B cell (primary cell): ENCODE measurements at places on chromosomes 4 and X. TPM values are rescaled to one million over a fixed set of nuclear protein-coding genes. Genes with fewer than 3 reads are reported as not detected.

Gene TLR2
- 5.0 and 5.4 TPM in 2 replicates for total RNA-seq

Gene RNF212
- 3.8 and 5.9 TPM in 2 replicates for total RNA-seq

Gene PRR32
- not detected in 2 replicates for total RNA-seq

Gene FAM90A26
- total RNA-seq: not detected in 2 replicates

Gene PRRG1
- total RNA-seq: not detected in 2 replicates

Gene ATP11C
- total RNA-seq: 27.8 and 29.2 TPM in 2 replicates

Gene PHEX
- total RNA-seq: 0.15 and 0.56 TPM in 2 replicates

Gene RGN
- 0.25 and 0.39 TPM in 2 replicates for total RNA-seq

Gene ZMAT1
- total RNA-seq: 38.4 and 43.6 TPM in 2 replicates

Gene MAGEE2
- total RNA-seq: not detected in 2 replicates

Gene TLR3
- 0.10 TPM in 1 of 2 replicates, not detected in the other for total RNA-seq

Gene PWWP3B
- not detected in 2 replicates for total RNA-seq

Gene CFAP47
- total RNA-seq: not detected in 2 replicates

Gene ASB5
- not detected in 2 replicates for total RNA-seq

GRCh38 chrX:101219864-101220346 lies 319 bp downstream of the DRP2 start:
- no peak for DNase-seq
- H3K4me1 ChIP-seq: no peaks in the 10 kb centered on the region
- H3K36me3 ChIP-seq: no peaks in the 10 kb centered on the region

- no peaks in the 10 kb centered on the region for H3K4me1 ChIP-seq
- H3K27ac ChIP-seq: no peak overlapping the region
- no peaks in the 10 kb centered on the region for H3K36me3 ChIP-seq
- H3K4me3 ChIP-seq: no peak overlapping the region
Observed at GRCh38 chr4:47075262-47075661, 43.9 kb downstream of the GABRB1 start.

DNA sequence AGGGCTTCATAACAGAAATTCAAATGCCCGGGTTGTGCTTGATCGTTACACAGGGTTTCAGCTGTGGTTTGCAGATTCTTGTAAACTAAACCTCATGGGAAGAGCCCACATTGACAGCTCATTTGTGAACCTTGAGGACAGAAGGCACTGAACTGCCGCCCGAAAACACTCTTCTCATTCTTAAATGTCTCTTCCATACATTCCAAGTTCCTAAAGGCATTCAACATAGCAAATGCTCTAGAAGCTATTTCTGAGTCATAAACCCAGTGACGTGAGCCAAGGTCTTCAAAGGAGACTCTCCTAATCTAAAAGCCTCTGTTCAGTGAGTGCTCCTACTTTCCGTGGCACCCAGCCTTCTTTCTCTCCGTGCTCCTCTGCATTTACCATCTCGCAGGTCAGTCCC lies 737.8 kb upstream of the FRG1 start:
- DNase-seq: no peak
- no peaks in the 10 kb centered on the region for H3K27me3 ChIP-seq
- peaks cover 3% of the 10 kb centered on the region for H3K4me1 ChIP-seq
- H3K36me3 ChIP-seq: no peaks in the 10 kb centered on the region

DNA sequence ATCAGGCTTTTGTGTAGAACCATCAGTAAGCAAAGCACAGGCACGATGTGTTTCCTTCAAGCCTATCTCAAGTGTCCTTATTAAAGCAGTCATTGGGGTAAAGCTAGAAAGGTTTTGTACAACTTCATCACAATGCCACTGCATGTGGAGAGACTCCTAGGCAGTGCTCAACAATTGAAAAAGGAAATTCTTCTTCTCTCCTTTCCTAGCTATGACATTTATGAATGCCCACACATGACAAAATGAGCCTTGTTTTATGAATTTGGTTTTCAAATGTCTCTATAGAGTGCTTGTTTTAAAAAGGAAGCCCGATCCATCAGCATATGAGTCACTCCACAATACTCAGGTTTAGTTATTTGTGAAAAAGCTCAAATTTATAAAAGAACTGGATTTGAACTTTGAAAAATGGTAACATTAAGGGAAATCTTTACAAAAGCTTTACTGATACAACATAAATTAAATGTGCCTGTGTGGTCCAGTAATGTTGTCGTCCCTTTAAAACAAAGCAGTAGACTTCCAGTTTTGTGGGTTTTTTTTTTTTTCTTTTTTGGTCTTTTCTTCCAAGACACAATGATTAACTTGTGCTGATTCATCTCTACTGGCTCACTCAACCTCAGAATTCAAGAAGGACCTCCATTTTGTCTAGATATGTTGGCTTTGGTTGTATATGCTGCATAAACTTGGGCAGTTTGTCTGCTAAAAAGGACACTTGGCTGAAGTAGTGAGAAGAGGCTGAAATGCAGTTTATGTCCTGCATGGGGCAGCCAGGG lies 273.8 kb downstream of the GASK1B start:
- no peak overlapping the region for H3K4me3 ChIP-seq
- no peaks in the 10 kb centered on the region for H3K36me3 ChIP-seq
- no peaks in the 10 kb centered on the region for H3K27me3 ChIP-seq
- no peaks in the 10 kb centered on the region for H3K4me1 ChIP-seq
- H3K27ac ChIP-seq: no peak overlapping the region
- DNase-seq: no peak

GRCh38 chr4:105666693-105667092 lies 41.8 kb downstream of the INTS12 start:
- H3K27me3 ChIP-seq: no peaks in the 10 kb centered on the region
- no peak overlapping the region for H3K27ac ChIP-seq
- no peak overlapping the region for H3K4me3 ChIP-seq
- no peak for DNase-seq
- no peaks in the 10 kb centered on the region for H3K4me1 ChIP-seq
- no peaks in the 10 kb centered on the region for H3K36me3 ChIP-seq

GRCh38 chrX:130170752-130171445 lies 863 bp upstream of the RAB33A start:
- H3K36me3 ChIP-seq: no peaks in the 10 kb centered on the region
- peaks cover 47% of the 10 kb centered on the region for H3K4me1 ChIP-seq
- peak; percentile 70 for DNase-seq
- no peak overlapping the region for H3K27ac ChIP-seq
- H3K4me3 ChIP-seq: peak overlapping the region; percentile 12
- no peaks in the 10 kb centered on the region for H3K27me3 ChIP-seq

DNA sequence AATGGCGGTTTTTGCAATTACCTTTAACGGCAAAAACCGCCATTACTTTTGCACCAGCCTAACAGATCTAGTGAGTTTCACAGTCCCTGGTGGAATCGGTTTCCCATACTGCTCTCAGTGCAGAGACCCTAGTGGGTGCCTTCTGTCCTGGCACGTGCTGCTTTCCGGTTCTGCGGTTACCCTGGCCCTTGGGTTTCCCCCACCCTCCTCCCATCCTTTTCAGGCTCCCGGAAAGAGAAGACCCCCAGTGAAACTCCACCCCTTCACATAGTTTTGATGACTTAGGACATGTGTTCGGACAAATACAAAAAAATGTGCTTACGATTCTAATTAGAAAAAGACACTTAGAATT lies 36.9 kb downstream of the NLGN3 start:
- no peaks in the 10 kb centered on the region for H3K27me3 ChIP-seq
- no peaks in the 10 kb centered on the region for H3K36me3 ChIP-seq
- H3K4me3 ChIP-seq: peak overlapping the region; percentile 61
- no peak for DNase-seq
- peak overlapping the region; percentile 87 for H3K27ac ChIP-seq

DNA sequence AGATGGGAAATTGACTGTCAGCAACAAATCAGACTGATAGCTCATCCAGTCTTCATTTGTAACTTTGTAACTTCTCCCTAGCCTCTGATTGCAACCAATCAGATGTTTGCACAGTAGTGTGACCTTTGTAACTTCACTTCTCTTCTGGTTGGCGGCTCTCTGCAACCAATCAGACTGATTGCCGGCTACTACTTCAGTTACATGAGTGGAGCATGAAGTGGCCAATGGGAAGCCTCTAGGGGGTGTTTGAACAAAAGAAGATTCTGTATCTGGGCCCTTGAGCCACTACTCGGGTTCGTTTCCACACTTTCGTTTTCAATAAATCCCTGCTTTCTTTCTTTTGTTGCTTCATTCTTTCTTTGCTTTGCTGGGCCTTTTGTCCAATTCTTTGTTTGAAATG lies 1285.8 kb downstream of the TECRL start:
- no peaks in the 10 kb centered on the region for H3K36me3 ChIP-seq
- H3K4me3 ChIP-seq: no peak overlapping the region
- DNase-seq: no peak
- H3K27me3 ChIP-seq: no peaks in the 10 kb centered on the region
- H3K4me1 ChIP-seq: no peaks in the 10 kb centered on the region
- H3K27ac ChIP-seq: no peak overlapping the region

DNA sequence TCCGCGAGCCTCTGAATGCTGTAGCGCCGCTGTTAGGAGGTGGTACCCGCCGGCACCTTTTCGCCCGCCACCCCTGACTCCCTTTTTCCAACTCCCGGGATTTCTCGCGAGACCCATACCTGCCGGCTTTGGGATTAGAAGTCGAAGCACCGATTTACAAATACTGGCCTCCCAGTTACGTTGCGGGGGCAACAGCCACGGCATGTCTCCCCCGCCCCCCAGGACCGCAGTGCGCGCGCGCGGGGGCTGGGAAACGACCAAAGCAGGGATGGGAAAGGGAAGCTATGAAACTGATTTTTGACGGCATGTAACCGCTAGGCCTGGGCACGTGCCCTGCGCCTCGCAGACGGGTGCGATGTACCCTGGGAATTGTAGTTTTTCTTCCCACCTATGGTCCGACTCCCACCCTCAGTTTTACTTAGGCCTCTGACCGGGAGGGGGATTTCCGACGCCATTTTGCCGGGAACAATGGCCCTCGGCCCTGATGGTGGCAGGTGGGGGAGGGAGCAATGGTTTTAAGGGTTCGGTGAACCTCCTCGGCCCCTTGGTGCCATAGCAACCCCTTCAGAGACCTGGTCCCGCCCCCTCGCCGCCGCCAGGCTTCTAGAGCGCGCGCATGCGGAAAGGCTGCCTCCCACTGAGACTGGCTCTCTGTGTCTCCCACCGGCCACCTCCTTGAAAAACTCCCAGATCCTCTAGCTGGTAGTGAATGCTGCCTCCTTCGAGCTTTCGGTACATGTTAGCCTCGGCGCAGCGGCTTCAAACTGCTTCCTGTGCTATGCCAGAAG lies 772 bp upstream of the WNK3 start:
- peaks cover 11% of the 10 kb centered on the region for H3K27me3 ChIP-seq
- no peaks in the 10 kb centered on the region for H3K36me3 ChIP-seq
- H3K4me3 ChIP-seq: peak overlapping the region; percentile 39
- H3K27ac ChIP-seq: no peak overlapping the region

DNA sequence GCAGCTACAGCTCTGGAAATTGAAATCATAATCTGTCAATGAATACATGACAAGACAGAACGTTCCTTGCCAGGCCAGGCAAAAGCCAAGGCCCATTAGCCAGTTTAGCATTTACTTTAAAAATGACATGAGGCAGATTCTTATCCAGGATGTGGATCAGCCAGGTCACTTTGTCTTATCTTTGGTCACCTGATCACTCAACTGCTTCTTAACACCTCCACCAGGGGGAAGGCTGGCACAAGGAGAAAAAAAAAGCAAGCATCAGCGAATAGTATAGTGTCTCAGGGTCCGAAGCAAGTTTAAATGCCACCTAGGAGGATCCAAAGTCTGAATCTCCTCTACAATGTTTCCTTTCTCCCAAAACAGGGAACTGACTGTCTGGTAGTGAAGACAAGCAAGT lies 18.8 kb downstream of the ATP1B4 start:
- no peaks in the 10 kb centered on the region for H3K36me3 ChIP-seq
- no peaks in the 10 kb centered on the region for H3K27me3 ChIP-seq
- peaks cover 4% of the 10 kb centered on the region for H3K4me1 ChIP-seq

- no peak for DNase-seq
- no peak overlapping the region for H3K4me3 ChIP-seq
- H3K36me3 ChIP-seq: no peaks in the 10 kb centered on the region
Observed at GRCh38 chr4:56220261-56220660, 167.0 kb downstream of the AASDH start.

DNA sequence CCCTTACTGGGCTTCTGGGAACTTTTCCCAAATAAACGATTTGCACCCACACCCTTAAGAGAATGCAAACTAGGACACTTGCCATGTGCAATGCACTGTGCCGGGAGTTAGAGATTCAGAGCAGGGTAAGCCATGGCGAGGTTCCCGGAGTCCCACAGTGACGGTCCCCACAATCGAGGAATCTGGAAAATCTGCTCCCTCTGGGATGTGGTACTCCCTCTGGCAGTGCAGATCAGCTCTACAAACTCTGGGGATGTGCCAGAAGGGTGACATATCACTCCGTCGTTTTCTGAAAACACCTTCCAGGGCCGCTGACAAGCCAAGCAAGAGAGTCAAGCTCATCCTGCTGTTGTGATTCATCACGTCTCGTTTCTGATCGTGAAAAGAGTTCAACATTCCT lies 537.5 kb downstream of the BCOR start:
- H3K27me3 ChIP-seq: no peaks in the 10 kb centered on the region
- no peak for DNase-seq
- H3K4me1 ChIP-seq: peaks cover 10% of the 10 kb centered on the region

DNA sequence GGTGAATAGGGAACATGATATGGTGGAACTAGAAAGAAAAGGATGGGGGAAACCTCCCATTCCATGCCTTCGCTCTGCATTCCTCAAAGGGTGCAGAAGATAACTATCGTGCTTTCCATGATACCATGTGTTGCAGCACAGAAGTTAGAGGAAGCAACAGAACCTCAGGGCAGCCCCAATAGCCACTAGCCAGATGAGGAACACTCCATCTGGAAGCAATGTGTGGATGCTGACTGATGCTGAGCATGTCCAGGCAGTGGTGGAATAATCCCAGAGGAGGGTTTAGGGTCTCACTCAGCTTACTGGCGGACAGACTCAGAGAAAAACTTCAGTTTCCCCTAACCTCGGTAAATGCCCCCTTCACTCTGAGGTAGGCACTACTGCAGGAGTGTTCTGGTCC lies 7.5 kb downstream of the SMIM10 start:
- no peak for DNase-seq
- no peak overlapping the region for H3K4me3 ChIP-seq
- H3K36me3 ChIP-seq: no peaks in the 10 kb centered on the region
- no peaks in the 10 kb centered on the region for H3K27me3 ChIP-seq
- H3K4me1 ChIP-seq: no peaks in the 10 kb centered on the region
- H3K27ac ChIP-seq: no peak overlapping the region

DNA sequence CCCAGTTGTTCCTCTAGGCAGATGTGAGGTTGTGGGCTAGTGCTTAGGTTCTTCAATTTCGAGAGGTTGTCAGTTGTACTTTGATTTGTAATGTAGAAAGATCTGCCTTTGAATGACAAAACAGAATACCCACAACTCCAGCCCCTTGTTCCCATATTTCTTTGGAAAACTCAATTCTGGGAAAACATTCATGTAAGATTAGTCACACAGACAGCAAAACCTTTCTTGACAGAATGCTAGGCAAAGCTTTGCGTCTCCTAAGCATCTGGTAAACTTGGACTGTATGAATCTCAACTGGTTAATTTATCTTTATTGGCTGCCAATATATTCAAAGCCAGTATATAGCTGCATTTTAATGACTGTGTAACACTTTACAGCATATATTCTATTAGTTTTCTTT lies 34.9 kb downstream of the NOCT start:
- H3K27me3 ChIP-seq: no peaks in the 10 kb centered on the region
- H3K4me1 ChIP-seq: no peaks in the 10 kb centered on the region
- no peak overlapping the region for H3K4me3 ChIP-seq
- DNase-seq: no peak
- H3K27ac ChIP-seq: no peak overlapping the region
